ENCODE measurements at places on chromosomes 3 and 15.
A peak's percentile ranks its signal among the peaks of the same experiment; 100 is the strongest.

GRCh38 chr3:193884652-193885051 is 251.3 kb upstream of the HES1 start:
- DNase-seq: no peak

DNA sequence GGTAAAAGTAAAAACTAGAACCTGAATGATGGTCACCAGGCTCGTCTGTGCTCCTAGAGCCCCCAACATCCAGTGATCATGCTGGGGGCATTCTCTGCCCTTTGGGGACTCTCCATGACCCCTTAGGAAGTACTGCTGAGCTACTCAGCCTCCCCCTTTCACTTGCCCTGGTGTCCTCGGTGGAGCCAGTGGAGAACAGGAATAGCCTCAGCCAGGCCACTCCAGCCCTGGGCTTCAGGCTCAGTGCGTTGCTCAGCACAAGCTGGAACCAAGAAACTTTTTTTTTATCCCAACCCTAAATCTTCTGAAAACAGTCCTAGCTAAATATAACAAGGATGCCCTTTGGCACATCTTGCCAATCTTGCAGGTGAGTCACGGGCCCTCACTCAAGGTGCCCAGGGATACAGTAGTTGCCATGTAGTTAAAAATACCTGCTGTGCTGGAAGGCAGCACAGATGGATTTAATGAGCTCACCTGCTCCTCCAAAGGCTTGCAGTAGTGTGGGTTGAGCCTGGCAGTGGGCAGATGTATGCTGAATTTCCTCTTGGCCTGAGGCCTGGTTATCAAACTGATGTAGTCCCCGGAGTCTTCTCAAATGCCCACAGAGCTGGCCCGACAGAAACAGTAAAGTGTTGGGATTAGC is 46.9 kb upstream of the TMEM158 start:
- no peak for DNase-seq

GRCh38 chr3:152718810-152719209 is 116.1 kb upstream of the P2RY1 start:
- DNase-seq: no peak

- peak; percentile 63 for DNase-seq
Measured at GRCh38 chr3:136862617-136863322, 762 bp downstream of the NCK1 start.

GRCh38 chr3:141078200-141078599 is 27.1 kb downstream of the SPSB4 start:
- no peak for DNase-seq

- DNase-seq: no peak
Measured at GRCh38 chr15:59738676-59739075, 49.6 kb upstream of the BNIP2 start.

DNA sequence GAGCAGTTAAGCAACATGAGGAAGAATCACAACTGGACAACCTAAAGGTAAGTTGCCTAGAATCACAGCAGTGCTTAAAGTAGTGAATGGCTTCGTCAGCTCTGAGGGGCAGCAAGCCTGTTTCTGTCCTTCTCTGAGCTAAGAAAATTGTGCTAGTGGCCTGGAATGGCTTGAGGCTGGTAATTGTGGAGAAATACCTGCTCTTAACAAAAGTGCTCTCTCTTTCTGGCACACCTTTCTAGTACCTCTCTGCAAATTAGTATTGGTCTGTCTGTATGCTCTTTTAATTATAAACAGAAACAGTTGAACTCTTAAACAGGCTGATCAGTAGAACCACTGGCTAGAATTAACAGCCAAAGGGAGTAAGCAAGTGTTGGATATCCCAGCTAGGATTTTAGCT is 11.6 kb downstream of the SNX1 start:
- DNase-seq: no peak

DNA sequence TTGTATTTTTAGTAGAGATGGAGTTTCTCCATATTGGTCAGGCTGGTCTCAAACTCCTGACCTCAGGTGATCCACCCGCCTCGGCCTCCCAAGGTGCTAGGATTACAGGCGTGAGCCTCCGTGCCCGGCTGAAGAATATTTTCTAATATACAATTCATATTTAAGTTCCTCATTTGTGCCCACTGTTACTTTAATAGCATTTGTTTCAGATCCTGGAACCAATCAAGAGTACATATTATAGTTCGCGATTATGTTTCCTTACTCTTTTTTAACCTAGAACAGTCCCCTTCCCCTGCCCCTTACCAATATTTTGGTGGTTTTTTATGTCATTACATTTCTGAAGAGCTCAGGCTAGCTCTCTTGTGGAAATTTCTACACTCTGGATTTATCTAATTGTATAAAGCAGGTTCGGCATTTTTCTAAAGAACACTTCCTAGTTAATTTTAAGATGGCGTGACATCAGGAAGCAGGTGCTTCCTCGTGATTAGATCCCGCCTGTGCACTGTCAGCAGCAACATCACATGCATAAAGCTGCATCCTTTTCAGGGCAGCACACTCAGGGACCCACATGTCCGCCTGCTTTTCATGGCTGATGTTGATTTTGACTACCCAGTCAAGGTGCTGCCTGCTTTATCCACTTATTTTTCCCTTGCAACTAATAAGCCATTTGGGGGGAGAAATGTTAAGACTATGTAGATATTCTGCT is 88.7 kb upstream of the EPHB3 start:
- no peak for DNase-seq

GRCh38 chr15:38195191-38195901 is 57.3 kb upstream of the SPRED1 start:
- peak; percentile 30 for DNase-seq

DNA sequence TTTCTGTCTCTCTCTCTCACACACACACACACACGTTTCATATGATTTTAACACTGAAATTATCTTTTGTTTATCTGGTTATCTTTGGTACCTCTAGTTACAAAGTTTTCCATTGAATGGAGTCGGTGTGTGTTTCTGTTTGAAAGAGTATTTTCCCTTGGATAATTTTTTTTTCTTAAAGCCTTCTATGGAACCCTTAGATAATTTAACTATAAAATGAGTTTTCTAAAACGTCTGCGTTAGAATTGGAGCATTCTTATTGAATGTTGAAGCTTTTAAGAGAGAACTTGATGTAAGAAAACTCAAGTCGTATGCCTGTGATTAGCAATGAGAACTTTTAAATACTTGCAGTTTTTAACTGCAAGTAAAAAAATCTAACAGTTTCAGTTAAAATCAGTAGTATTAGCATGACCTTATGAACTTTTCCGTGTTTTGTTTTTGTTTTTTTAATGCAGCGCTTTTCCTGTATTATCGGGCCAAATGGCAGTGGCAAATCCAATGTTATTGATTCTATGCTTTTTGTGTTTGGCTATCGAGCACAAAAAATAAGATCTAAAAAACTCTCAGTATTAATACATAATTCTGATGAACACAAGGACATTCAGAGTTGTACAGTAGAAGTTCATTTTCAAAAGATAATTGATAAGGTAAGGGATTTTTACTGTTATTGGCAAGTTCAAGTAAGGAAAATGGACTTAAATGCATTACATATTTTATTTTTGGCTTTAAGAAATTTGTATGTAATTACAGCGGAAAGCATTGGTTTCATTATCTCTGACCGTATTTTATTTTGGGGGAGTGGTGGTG is 3.0 kb downstream of the SMC4 start:
- DNase-seq: no peak

DNA sequence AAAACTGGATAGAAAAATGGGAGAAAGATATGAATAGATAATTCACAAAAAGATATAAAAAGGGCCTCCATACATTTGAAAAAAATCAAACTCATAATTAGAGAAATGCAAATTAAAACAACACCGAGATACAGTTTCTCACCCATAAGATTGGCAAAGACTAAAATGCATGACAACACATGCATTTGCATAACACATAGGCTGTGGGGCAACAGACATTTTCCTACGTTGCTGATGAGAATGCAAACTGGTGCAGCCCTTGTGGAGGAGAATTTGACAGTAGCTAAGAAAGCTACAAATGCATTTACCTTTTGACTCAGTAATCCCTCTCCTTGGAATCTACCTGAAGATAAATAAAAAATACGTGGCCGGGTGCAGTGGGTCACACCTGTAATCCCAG is 11.4 kb upstream of the CAND2 start:
- no peak for DNase-seq

DNA sequence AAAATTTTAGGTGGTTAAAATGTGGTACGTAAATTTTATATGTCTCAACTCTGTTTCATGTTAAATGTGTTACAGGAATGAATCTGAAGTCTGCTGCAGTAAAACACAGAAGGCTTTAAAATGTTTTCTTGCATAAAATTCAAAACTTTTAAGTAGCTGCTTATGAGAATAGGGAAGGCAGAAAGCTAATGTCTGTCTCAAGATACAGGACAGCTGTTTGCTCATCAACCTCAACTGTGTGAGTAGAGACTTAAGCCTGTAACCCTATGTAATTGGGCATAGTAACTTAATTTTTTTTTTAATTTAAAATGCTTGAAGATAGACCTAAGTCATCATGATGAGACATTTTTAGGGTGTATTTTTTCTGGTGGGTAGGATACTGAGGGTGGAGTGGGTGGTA is 38.9 kb downstream of the ZFAND6 start:
- DNase-seq: no peak

GRCh38 chr15:100241572-100242482 is 99.9 kb downstream of the ADAMTS17 start:
- no peak for DNase-seq

DNA sequence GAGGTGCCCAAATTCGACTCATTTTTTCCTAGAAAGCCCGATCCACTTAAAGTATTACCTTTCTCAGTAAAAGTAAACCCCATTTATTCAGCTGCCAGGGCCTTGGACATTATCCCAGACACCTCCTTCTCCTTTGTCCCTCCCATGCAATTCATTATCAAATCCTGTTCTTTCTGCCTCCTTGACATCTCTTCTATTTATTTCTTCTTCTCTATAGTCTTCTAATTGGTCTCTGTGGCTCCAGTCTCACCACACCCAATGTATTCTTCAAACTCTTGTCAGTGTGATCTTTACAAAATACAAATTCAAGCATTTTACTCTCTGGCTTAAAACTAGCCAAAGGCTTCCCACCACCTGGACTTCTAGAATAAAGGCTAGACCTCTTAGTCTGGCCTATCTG is 120.3 kb downstream of the IL20RB start:
- no peak for DNase-seq

GRCh38 chr3:194058753-194059152 is 77.2 kb upstream of the HES1 start:
- no peak for DNase-seq

GRCh38 chr3:171485338-171485737 is 25.1 kb upstream of the TNIK start:
- no peak for DNase-seq

DNA sequence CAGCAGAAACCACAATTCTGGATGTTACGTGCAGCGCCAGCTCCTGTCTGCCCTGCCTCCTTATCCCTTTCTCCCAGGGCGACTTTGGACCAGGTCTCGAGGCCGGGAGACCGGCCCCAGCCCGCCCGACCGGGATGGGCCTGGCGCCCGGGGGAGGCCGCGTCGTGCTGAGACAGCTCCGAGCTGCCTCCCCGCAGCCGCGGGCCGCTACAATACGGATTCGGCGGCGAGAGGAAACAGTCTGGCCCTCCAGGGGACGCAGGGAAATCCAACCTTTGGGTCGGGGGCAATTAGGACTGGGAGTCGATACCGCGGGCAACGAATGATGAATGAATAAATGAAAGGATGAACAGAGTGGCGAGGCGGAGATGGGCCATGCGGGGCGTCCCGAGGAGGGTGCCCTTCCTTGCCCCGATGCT is 537 bp downstream of the GRAMD2A start:
- DNase-seq: peak; percentile 37

GRCh38 chr3:155701882-155702465 is 42.9 kb downstream of the PLCH1 start:
- peak; percentile 42 for DNase-seq

GRCh38 chr15:28167042-28167441 is 67.9 kb upstream of the OCA2 start:
- no peak for DNase-seq

- DNase-seq: peak; percentile 41
Measured at GRCh38 chr3:125163739-125164601, 48.6 kb downstream of the SLC12A8 start.

DNA sequence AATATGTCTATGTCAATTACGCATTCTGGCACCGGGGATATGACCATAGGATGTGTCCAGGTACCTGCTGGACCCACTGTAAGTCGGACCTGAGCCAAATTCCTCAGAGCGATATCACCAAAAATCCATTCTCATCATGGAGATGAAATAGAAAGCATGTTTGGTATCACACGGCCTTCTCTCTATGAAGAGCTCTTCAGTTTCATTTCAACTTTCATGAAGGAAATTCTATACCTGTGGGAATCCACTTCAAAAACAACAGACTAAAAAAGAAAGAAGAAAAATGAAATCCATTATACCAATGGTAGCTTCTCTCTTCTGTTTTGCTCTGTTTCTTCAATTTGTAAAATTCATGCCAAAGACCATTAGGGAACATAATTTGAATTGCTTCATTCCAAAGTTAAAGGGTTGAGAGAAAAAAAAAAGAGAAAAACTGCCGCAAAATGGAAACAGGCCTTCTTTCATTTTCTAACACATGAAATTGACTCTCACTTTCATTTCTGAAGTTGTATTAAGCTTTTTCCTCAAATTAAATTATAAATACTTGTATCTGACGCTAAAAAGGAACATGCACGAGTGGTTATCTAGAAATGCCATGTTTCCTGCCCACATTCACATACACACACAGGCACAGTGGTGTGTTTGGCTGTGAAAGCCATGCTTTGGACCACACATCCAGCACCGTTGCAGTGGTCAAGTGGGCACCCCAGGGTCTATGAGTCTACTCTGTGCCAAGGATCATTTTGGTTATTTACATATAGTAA is 46.9 kb upstream of the DIPK2A start:
- no peak for DNase-seq

- no peak for DNase-seq
Measured at GRCh38 chr15:93476491-93477177, 387.6 kb upstream of the RGMA start.

DNA sequence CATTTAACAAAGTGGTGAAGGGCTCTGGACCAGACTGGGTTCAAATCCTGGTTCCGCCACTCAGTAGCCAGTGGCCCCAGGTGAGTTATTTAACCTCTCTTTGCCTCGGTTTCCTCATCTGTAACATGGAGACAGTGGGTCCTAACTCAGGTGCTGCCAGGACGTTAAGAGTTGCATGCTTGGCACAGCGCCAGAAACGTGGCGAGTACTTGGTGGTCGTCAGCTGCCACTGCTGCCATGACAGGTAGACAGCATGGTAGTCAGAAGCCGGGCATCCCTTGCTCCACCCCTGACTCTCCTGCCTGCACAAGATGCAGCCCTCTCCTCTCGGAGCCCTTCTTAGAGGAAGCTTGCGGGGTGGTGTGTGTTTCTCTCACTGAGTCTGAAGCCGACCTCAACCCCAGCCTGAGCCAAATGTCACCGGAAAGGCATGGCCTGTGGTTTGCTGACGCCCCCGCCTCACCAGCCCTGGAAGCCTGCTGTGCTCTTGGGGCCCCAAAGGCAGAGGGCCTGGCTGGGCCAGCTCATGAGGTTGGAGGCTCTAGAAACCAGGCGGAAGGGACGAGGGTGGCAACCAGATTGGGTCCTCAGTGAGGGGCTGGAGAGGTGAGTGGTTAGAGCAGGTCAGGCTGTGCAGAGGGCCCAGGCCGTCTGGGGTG is 160.8 kb upstream of the TLE3 start:
- no peak for DNase-seq

DNA sequence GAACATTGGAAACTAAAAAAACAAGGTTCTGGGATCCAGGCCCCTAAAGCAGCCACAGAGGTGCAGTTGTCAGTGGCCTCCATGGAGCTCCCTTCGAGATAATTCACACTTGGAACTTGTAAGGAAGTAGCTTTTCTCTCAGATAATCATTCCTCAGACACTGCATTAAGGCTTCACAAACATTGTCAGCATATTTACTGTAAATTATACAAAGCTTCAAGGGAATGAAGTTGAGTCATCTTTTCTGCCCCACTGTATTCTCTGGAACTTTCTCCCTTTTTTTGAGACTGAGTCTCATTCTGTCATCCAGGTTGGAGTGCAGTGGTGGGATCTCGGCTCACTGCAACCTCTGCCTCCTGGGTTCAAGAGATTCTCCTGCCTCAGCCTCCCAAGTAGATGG is 7.1 kb downstream of the BLOC1S6 start:
- DNase-seq: no peak
